ENCODE measurements at places on chromosomes 3 and 15.

DNA sequence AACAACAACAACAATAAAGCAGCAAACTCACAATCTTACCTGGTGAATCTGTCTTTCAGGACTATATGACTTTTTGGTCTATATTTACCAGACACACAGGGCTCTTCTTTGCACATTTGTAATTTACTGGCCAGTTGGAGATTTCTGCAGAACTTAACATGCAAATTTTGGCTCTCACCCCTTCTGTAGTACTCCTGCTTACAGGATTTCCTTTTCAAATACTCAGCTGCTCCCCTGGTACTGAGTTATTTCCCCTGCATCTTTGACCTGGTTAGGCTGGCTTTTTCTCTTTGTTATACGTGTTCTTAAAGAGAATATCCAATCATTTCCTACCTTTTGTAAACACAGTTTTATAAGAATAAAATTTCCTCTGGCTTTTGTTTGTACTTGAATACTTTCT, 228.0 kb downstream of the MBNL1 start:
- no peak for DNase-seq

GRCh38 chr3:170180079-170180907, 1.2 kb downstream of the PHC3 start:
- DNase-seq = no peak

GRCh38 chr3:59580499-59580898, 530.7 kb upstream of the CFAP20DC start:
- no peak for DNase-seq

- DNase-seq = no peak
Observed at GRCh38 chr3:45988362-45988761, 7.3 kb downstream of the FYCO1 start.

GRCh38 chr15:61124195-61124594, 104.9 kb downstream of the RORA start:
- no peak for DNase-seq

DNA sequence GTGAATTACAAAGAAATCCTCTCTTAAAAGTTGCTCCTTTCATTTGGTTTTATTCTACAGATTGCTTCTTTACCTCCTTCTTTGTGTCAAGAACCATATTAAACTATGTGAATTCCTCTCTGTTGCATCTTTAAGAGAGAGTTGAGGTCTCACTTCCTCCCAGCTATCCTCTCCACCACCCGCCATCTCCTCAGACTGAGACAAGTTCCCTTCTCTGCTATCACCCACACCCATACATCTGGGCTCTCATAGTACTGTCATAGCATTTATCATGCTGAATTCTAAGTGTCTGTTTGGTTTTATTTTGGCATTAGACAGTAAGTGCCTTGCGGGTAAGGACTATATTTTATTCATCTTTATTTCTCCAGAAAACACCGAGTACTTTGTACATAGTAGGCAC, 54.2 kb downstream of the B3GALNT1 start:
- DNase-seq = no peak

DNA sequence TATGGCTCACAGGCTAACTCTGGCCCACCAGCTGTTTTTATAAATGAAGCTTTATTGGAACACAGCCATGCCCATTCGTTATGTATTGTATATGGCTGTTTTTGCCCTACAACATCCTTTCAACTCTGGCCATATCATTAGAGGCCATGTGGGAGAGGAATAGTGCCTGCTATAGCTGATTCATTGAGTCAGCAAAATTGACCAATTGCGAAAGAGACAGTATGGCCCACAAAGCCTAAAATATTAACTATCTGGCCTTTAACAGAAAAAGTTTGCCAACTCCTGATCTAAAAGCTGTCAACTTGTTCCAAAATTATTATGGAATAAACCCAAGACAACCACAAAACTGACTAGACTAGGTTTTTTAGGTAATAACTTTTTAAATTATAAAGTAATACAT, 1.4 kb downstream of the NR1I2 start:
- DNase-seq = no peak

DNA sequence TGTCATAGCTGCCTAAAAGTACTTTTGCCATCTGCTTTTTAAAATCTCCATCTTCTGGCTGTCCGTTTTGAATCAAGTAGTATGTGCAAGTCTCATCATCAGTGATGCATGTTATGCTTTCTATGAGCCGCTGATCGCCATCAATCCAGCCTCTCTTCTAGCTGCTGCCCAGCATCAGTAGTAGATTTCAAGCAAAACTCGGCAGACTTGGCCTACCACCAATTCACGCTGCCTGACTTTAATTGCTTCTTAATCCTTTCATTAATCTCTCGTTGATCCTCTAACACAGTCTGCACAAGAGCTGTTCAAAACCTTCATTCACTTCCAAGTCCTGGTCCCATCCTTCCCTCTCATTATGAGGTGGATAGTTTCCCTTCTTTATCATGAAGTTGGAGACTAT, 104.9 kb downstream of the NSUN3 start:
- DNase-seq = no peak

DNA sequence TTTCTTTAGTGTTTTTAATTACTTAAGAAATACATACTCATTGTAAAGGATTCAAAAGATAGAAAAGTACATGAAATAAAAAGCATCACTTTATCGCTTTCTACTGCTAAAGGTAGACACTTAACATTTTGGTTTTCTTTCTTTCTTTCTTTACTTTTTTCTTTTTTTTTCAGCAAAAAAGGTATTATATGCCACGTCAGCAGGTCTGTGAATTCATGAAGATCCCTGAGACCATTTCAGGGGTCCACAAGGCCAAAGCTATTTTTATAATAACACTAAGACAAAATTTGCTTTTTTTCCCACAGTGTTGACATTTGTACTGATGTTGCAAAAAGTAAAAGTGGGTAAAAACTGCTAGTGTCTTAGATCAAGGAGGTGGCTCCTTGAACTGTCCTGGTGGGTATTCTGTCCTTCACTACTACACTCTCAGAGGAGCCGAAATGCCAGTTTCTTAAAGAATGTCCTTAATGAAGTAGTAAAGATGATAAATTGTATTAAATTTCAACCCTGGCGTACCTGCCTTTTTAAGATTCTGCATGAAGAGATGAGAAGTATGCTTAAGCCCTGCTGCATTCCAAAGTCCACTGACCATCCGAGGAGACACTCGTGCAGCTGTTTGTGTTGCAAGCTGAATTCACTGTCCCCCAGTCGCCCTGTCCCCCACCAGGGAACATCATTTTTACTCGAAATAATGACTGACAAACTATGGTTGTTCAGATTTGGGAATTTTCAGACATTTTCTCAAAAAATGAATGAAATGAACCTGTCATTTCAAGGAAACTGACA, 106.7 kb upstream of the PIAS1 start:
- no peak for DNase-seq

GRCh38 chr15:70251246-70251990, 153.7 kb upstream of the TLE3 start:
- no peak for DNase-seq

DNA sequence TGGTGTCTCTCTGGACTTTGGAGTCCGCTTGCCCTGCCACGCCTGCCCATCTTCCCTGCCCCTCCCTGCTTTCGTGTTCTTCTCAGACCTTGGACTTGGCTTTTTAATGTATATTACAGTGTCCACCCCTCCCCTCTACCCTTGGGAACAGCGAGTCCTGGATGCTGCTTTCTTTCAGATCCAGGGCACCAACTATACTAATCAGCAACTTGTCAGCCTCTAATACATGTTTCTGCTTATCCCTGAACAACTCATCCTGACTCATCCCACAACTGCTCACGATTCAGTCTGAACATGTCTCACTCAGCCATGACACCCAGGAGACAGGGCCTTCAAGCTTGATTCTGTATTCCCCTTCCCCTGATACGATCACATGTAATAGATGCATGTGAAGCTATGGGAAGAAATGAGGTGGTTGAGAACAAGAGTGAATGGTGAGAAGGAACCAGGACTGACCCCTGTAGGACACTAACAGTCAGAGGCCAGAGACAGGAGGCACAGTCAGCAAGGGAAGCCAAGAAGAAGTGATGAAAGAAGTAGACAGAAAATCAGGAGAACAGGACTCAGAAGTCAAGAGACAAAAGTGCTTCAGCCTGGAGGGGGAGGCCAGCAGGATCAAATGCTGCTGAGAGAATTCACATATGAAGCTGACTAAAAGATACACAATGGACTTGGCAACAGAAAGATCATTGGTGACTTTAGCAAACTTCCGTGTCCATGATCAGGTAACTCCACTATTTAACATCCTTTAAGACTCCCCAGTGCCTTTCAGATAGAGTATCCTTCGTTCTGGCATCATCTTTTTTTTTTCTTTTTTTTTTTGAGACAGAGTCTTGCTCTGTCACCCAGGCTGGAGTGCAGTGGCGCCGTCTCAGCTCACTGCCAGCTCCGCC, 35.4 kb downstream of the BCL2L10 start:
- no peak for DNase-seq

DNA sequence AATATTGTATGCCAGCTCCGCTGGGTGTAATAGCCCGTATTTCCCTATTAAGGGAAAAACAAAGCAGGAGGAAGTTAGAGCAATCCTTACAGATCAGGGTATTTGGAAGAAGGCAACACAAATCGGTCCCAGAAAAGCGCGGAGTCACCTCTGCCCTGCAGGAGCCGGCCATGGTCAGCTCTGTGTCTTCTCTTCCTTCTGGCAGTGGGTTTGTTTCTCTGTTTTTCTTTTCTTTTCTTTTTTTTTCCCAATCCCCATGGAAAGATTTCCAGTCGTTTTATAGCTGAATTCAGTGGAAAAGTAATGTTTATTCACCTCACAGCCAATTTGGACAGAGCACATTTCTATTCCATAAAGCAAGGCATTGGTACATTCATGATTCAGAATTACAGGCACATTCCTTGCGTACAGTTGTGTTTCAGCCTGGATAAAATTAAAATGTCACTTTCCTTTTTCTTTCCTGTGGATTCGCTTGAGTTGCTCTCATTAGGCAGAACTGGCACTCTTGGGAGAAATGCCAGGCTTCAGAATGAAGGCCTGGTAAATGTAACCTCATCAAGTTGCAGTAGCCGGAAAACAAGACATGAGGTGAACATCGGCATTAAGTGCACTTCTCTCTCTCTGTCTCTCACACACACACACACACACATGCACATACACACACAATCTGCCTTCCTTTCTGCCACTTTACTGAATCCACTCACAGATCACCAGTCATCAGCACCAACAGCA, 204.5 kb upstream of the UBE2E1 start:
- no peak for DNase-seq

GRCh38 chr3:179716226-179716625, 63.4 kb downstream of the USP13 start:
- no peak for DNase-seq

DNA sequence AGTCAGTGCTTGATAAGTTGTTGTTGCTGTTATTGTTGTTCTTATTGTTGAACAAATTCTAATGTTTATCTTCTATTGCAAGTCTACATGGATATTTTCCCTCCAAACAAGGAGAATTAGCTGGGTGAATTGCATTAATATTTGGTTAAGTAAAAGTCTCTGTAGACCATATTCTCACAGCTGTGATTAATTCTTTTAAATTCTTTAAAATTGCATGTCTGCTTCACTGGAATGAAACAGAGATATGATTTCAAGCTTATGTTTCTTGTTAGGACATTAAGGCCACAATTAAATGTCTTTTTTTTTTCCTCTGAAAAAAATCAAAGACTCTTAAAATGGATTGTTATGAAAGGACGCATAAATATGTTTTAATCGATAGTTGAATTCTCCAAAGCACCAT, 153.4 kb downstream of the EBLN2 start:
- DNase-seq = no peak

DNA sequence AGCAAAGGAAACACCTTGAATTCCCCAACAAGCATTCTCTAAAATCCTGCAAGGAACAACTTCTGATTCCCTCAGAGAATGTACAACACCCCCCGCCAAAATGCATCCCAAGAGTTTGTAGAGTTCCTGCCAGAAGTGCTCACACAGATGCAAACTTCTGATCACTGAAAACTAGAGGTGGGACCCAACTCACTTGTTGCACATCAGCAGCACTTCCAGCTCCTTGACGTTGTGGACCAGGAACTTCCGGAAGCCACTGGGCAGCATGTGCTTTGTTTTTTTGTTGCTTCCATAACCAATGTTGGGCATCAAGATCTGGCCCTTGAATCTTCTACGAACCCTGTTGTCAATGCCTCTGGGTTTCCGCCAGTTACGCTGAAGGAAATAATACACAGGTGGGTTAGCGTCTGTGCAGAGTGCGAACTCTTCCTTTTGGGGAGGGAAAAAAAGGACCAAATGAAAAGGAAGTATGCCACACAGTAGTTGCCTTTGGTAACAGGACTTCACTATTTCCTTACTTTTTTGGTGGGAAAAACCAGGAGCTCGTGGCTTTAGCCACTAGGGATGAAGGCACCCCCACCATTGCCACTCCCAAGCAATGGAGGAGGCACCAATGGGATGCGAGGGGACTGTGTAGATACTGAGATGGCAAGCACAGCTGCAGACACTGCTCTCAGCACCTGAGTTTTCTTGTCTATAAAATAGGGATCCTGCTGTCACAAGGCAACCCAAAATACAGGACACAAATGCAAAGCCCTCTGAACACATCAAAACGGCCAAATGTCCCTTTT, 2.0 kb downstream of the RPL32 start:
- DNase-seq = no peak

GRCh38 chr3:5464649-5465048, 277.1 kb downstream of the EDEM1 start:
- no peak for DNase-seq
